Activated T-helper 1 cell treated with anti-CD3 and anti-CD28 coated beads, Interleukin-12 subunit alpha, Interleukin-12 subunit beta, Interleukin-2, Interleukin-4 antibody, amounts not matched to agents 30 ng/mL and 10 ng/mL and 1 ng/mL, durations not matched to agents 14 hours and 24 hours and 36 hours (primary cell): ENCODE measurements at places on chromosomes 7 and 10.

DNA sequence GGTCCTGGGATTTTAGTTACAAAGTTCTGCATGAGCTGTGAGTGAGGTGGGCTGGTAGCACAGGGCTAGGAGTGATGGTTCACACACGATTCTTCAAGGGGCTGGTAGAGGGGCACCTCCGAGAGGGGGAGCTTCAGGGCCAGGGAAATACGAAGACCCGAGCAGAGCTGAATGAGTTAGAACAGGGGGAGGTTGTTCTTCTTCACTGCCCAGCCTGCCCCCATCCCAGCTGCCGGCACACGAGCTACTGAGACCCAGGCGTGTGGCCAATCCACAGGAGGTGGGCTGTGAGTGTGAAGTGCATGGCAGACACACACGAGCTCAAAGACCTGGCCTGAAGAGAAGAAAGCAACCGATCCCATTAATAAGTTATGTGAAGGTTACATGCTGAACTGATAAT is 256.2 kb upstream of the ZNF32 start:
- DNase-seq: no peak

- no peak for DNase-seq
Observed at GRCh38 chr7:127844165-127844564, 187.1 kb downstream of the LRRC4 start.

- no peak for DNase-seq
Observed at GRCh38 chr10:8300925-8301324, 246.4 kb downstream of the GATA3 start.

DNA sequence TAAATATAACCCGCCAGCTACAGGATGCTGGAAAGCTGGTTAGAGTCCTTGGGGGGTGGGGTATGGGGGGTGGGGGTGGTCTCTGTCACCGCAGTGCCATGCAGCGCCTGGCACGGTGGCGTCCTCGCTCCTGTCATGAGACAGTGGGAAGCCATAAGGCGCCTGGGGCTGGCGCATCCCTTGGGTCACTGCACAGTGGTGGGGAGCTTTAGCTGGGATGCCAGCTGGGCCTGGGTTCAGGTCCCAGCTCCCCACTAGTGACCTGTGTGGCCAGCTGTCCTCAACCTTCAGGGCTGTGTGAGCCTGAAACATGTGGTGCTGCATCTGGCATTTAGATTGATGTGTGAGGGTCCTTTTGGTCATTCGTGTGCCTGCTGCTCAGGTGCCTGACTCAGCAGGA is 93.9 kb downstream of the BMS1 start:
- DNase-seq: no peak

DNA sequence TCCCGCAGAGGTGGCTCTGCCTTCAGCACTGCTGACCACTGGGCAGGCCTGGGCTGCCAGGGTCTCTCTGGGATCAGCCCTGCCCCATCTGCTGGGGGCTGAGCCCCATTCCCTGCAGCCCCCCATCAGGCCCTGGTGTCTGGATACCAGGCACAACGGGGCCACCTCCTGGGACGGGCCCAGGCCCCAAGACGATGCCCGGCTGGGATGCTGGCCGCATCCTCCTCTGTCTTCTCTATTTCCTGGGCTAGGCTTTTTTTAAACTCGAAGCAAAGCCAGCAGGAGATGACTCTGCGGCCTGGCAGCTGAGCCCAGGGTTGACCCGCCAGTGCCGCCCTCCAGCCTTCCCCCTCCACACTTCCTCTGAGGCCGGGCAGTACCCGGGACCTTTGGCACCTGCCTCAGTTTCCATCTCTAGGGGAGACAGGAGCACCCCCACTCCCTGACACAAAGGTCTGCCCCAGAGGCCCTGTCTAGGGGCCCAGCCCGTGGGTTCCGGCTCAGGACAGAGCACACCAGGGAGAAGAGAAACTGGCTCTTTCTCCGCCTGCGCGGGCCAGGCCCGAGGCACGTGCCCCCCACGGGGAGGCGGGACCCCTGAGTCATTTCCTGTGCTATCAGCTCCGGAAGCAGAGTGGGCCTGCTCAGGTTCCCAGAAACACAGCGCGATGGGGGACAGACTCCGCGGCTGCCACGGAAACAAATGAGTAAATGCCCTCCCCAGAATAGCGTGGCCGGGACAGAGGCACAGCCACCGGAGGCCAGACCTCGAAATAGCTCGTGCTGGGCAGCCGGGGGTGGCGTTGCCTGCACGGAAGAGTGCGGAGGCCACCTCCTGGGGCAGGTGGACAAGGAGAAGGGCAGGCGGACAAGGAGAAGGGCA is 84.6 kb upstream of the PDGFA start:
- DNase-seq: peak; percentile 89

DNA sequence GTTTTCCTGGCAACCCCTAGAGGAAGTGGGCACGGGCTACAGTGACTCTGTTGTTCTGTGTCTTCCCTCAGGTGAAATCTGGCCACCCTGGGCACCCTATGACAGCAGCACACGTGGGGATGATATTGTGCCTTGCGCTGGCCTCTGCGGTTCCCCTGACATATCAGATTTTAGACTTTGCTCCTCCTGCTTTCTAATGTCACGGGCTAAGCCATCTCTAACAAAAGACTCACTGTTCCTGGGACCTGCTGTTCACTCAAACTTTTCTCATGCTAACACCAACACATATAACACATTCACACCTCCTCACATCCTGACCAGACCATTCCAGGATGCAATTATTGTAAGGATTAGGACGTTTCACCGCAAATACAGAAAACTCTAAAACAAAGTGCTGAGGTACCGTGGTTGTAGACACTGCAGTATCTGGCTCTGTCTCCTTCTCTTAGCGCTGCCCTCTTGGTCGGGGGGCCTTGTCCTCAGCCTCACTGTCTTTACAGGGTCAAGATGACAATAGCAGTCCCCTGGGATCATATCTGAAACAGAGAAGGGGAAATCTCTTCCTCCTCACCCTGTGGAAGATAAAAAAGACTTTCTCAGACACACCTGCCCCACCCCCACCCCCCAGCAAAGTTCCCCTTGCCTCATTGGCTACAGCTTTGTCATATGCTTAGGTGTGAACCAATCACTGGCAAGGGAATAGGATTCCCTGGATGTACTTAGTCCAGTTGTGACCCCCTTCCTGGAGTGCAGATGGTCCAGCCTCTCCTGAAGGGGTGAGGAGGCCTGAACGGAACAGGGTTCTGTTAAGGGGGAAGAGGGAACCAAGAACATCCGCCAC is 14.1 kb downstream of the CHN2 start:
- no peak for DNase-seq

DNA sequence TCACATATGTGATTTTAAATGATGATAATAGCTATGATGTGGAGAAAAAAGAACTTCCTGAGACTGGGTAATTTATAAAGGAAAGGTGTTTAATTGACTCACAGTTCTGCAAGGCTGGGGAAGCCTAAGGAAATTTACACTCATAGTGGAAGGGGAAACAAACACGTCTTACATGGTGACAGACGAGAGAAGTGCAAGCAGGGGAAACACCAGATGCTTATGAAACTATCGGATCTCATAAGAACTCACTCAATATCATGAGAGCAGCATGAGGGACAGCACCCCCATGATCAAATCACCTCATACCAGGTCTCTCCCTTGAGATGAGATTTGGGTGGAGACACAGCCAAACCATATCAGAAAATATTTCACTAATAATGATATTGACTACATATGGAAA is 4.1 kb upstream of the LIPN start:
- no peak for DNase-seq

DNA sequence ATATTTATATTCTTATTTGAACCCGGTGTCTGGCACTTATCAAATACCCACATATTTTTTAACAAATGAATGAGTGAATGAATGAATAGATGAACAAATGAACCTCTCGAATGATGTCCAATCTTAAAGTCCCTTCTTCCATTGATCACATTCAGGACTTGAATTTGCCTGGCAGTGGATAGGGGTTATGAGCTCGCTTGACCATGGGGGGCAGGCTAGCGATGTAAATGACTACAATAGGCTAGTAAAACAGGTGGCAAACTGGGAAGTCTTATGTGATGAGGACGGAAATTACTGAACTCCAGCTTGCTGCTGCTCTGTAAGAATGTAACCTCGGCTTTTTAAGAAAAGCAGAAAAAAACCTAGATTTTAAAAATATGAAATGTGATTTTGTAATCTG is 247.7 kb upstream of the DKK1 start:
- no peak for DNase-seq

DNA sequence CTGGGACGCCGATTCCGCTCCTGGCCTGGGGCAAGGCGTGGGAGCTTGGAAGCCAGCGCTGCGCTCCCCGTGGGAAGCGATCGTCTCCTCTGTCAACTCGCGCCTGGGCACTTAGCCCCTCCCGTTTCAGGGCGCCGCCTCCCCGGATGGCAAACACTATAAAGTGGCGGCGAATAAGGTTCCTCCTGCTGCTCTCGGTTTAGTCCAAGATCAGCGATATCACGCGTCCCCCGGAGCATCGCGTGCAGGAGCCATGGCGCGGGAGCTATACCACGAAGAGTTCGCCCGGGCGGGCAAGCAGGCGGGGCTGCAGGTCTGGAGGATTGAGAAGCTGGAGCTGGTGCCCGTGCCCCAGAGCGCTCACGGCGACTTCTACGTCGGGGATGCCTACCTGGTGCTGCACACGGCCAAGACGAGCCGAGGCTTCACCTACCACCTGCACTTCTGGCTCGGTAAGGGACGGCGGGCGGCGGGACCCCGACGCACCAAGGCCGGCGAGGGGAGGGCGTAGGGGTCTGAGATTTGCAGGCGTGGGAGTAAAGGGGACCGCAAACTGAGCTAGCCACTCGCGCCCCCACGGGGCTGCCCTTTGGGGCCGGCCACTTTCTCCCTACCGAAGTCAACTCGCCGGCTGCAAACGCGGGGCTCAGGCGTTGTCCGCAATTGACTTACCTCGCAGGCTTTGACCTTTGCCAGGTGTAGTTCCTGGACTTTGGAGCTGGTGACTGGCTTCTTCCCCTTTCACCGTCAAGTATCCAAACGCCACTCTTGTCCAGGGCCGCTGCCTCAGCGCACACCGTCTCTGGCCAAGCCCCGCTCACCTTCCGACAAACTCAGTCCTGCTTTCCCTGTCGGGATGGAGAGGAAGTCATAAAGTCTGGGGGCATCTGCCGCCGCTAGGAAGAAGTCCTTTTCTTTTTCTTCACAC is at the start of gene SCIN:
SCIN (plus strand) TSS at position 187 of the 928 bp plus-strand sequence; CDS start at position 254, 67 bp downstream.
- peak; percentile 6 for DNase-seq

DNA sequence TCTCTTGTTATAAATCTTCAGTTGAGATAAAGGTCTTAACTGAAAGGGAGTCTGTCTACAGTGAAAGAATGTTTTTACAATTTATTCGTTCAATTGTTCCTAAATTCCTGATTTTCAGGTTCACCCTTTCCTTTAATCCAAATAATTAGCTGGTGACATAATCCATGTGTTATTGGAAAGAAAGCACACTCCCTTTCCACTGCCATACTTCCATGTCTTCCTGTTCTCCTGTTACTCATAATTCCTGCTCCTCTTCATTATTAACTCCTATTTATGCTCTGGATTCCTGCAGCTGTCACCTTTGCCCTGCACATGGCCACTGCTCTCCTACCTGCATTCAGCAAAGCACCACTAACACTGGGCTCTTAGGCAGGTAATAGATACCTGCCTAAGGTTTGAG is 40.0 kb upstream of the FAM3C start:
- DNase-seq: no peak

DNA sequence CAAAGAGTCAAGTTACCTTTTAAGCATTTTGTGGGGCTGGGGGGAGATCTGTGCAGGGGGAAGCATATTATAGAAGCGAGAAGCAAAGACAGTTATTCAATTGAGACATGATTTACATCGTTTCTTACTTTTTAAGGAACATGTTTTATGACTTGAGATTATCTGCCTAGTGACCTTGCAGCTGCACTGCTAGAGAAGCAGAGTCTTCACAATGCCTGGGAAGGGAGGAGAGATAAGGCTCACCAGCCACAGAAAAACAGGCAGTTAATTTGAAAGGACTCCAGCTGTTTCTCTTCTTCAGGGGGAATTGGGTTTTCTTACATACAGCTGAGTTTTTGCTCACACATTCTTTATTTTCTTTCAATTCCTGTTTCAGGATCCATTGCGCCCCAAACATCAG is 31.0 kb downstream of the PHYH start:
- no peak for DNase-seq

DNA sequence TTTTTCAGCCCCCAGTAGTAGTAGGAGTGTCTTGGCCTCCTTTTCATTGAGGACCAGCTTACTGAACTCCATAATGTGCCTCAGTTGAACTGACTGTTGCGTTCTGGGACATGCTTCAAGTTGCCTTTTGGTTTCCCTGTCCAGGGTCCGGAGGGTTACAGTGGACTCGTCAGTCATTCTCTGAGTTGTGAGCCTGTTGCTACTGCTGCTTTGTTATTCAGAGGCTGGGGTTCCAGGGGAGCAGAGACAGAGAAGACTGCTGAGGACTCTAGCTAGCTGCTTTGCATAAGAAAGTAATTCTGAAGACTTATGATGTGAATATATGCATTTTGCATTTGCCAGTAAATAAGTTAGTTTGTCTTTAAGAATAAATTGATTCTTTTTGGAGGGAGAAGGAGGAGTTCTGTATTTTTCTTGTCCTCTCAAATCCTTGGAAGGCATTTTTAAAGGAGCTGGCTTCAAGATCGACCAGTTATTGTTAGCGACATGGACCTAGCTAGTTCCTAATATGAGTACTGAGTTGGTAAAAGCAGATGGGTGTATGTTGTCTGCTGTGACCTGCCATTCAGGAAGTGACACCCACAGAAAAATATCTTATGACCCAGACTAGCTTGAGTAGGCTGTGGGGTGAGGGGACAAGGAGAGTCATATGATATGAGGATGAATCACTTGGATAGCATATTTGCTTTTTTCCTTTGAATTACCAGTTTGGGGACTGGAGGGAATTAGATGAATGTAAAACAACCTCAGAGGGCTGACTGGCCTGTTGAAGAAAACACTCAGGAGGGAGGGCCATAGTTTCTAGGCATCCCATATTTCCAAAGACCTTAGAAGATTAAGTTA is 8.3 kb downstream of the PI4K2A start:
- DNase-seq: peak; percentile 24

- DNase-seq: no peak
Observed at GRCh38 chr10:7261351-7261750, 149.5 kb downstream of the SFMBT2 start.

DNA sequence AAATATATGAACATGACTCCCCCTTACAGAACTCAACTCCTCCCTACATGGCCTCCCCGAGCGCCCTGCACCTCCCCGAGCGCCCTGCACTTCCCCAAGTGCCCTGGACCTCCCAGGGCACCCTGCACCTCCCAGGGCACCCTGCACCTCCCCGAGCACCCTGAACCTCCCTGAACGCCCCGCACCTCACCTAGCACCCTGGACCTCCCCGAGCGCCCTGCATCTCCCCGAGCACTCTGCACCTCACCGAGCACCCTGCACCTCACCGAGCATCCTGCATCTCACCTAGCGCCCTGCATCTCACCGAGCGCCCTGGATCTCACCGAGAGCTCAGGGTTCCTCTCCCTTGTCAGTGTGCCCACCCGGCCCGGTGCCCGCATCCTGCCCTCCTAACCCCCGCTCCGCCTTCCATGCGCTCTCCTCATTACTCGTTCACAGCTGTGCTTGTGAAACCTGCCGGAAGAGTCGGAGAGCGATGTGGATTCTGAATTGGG is 134.3 kb downstream of the ACTR3B start:
- no peak for DNase-seq
